ENCODE measurements at places on chromosomes 16 and 17. TPM values are rescaled to one million over a fixed set of nuclear protein-coding genes. Genes with fewer than 3 reads are reported as not detected.

Gene NOXO1
- not detected for total RNA-seq

Gene NR1D1
- 7.3 TPM for total RNA-seq

Gene TBC1D3K
- total RNA-seq: not detected

Gene KRT32
- not detected for total RNA-seq

Gene METTL9
- total RNA-seq: 104 TPM

Gene ZFP3
- 1.8 TPM for total RNA-seq

Gene IGF2BP1
- 0.29 TPM for total RNA-seq

Gene SNAI3
- 5.5 TPM for total RNA-seq

Gene SMTNL2
- total RNA-seq: not detected

Gene ITGAD
- not detected for total RNA-seq

Gene STH
- not detected for total RNA-seq

Gene TANC2
- 5.8 TPM for total RNA-seq

Gene TRPV3
- 0.77 TPM for total RNA-seq

Gene ARHGAP23
- total RNA-seq: 1.3 TPM

Gene SP6
- 0.10 TPM for total RNA-seq

Gene PERCC1
- total RNA-seq: not detected

Gene MYH11
- not detected for total RNA-seq

Gene CMTM2
- total RNA-seq: 0.36 TPM

Gene PDK2
- total RNA-seq: 14.6 TPM

Gene TP53TG3
- total RNA-seq: not detected

Gene SLC5A2
- total RNA-seq: 0.21 TPM

Gene DYNLL2
- 24.8 TPM for total RNA-seq

Gene CIBAR2
- not detected for total RNA-seq

Gene PTX4
- not detected for total RNA-seq

Gene ZNF821
- 6.8 TPM for total RNA-seq

Gene MYH13
- total RNA-seq: not detected

Gene HAP1
- total RNA-seq: not detected

Gene HP
- total RNA-seq: not detected

Gene VPS25
- total RNA-seq: 58.6 TPM

Gene GJD3
- total RNA-seq: not detected

Gene CLCN7
- 33.6 TPM for total RNA-seq

Gene AIPL1
- not detected for total RNA-seq

Gene PRRT2
- 1.00 TPM for total RNA-seq

Gene KCNH4
- total RNA-seq: 0.39 TPM

Gene RRAD
- 0.65 TPM for total RNA-seq

Gene SPIRE2
- 1.4 TPM for total RNA-seq

Gene SRRM2
- 483 TPM for total RNA-seq

Gene ASB16
- not detected for total RNA-seq

Gene CSH2
- not detected for total RNA-seq

Gene GPRC5C
- 0.41 TPM for total RNA-seq

Gene TNP2
- total RNA-seq: not detected

Gene MPV17L
- not detected for total RNA-seq

Gene GRAPL
- total RNA-seq: 3.5 TPM

Gene CORO6
- 22.1 TPM for total RNA-seq
